ENCODE measurements at places on chromosomes 6 and 20. TPM values are rescaled to one million over a fixed set of nuclear protein-coding genes. Genes with fewer than 3 reads are reported as not detected.

GRCh38 chr20:58457083-58457695 is 58.0 kb downstream of the APCDD1L start:
- H3K36me3 ChIP-seq: no peaks in the 10 kb centered on the region
- peaks cover 26% of the 10 kb centered on the region for H3K4me1 ChIP-seq
- peak overlapping the region; percentile 78 for H3K27ac ChIP-seq
- no peaks in the 10 kb centered on the region for H3K27me3 ChIP-seq

DNA sequence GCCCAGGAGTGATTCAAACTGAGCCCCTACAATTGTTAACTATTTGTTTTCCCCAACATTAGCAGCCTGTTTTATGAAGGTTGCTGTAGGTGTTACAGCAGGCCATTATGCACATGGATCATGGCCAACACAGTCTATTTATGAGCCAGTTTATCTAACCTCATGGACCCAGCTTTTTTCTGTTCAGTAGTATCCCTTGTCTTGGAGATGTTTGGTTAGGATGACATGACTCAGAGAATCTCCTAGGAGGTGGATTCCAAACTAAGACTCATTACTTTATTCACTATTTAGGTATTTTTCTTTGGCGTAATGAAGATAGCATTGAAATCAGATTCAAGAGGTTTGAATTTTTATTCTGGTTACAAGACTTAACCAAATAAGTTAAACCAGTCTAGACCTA is 62.8 kb upstream of the TFB1M start:
- peak; percentile 97 for DNase-seq
- peaks cover 18% of the 10 kb centered on the region for H3K4me1 ChIP-seq
- peak overlapping the region; percentile 90 for H3K27ac ChIP-seq
- H3K27me3 ChIP-seq: no peaks in the 10 kb centered on the region
- no peaks in the 10 kb centered on the region for H3K36me3 ChIP-seq
- H3K4me3 ChIP-seq: no peak overlapping the region

The RIPPLY2 gene
- total RNA-seq: not detected

- no peak overlapping the region for H3K4me3 ChIP-seq
- H3K27ac ChIP-seq: no peak overlapping the region
- no peak for DNase-seq
- H3K4me1 ChIP-seq: no peaks in the 10 kb centered on the region
- H3K27me3 ChIP-seq: peaks cover 23% of the 10 kb centered on the region
- no peaks in the 10 kb centered on the region for H3K36me3 ChIP-seq
Measured at GRCh38 chr6:27565839-27566779, 93.2 kb upstream of the ZNF184 start.

GRCh38 chr20:60704147-60704546 is 547.9 kb upstream of the CDH4 start:
- no peak for DNase-seq
- H3K36me3 ChIP-seq: no peaks in the 10 kb centered on the region
- no peaks in the 10 kb centered on the region for H3K4me1 ChIP-seq
- H3K27me3 ChIP-seq: no peaks in the 10 kb centered on the region
- no peak overlapping the region for H3K27ac ChIP-seq

- DNase-seq: peak; percentile 84
- peaks cover 26% of the 10 kb centered on the region for H3K4me1 ChIP-seq
- H3K27ac ChIP-seq: peak overlapping the region; percentile 94
- H3K4me3 ChIP-seq: peak overlapping the region; percentile 21
- no peaks in the 10 kb centered on the region for H3K36me3 ChIP-seq
Measured at GRCh38 chr6:47483853-47484546, 6.4 kb downstream of the CD2AP start.

- DNase-seq: peak; percentile 100
- no peaks in the 10 kb centered on the region for H3K36me3 ChIP-seq
- H3K27ac ChIP-seq: peak within 1 kb of the TSS; percentile 60
- H3K27me3 ChIP-seq: no peaks in the 10 kb centered on the region
- H3K4me1 ChIP-seq: peaks cover 8% of the 10 kb centered on the region
Measured at GRCh38 chr6:45327956-45328522, at the start of gene RUNX2. TSS of gene RUNX2 (plus strand) at chr6:45328330. CDS start at chr6:45328727, 397 bp downstream.

DNA sequence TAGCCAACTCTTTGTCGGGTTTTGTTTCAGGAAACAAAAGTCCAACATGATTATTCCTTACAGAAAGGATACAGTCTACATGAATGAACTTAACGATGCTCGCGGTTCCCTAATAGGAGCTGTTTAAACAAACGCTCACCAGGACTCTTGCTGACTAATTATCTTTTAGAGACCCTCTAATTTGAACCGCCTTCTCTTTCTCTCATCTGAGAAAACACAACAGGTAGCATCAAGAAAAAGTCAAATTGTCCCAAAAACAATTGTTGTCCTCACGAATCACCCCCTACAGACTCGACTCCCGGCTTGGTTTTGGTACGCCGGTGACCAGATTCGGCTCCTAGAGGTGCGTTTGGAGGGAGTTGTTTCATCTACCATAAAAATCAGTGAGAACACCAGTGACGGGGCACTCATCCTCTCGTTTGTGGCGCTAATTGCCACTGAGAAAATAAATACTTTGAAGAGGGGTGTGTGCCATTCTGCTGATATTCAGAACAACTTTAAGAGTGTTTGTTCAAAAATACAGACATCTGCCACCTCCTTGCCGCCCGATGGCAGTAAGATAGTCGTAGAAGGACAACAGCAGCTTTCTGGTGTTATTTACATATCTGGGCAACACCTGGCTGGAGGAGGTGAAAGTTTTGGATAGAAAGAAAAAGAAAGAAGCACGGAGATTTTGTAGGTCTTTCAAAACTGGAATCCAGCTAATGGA is 1.1 kb upstream of the SIM1 start:
- H3K4me1 ChIP-seq: peaks cover 3% of the 10 kb centered on the region
- H3K36me3 ChIP-seq: no peaks in the 10 kb centered on the region
- H3K27me3 ChIP-seq: peaks cover 100% of the 10 kb centered on the region
- H3K27ac ChIP-seq: no peak overlapping the region
- no peak overlapping the region for H3K4me3 ChIP-seq
- no peak for DNase-seq

- no peak overlapping the region for H3K4me3 ChIP-seq
- no peak overlapping the region for H3K27ac ChIP-seq
- DNase-seq: no peak
- H3K4me1 ChIP-seq: no peaks in the 10 kb centered on the region
Measured at GRCh38 chr6:142322066-142322465, 20.3 kb downstream of the ADGRG6 start.

GRCh38 chr6:7650878-7651277 is 60.9 kb downstream of the SNRNP48 start:
- H3K27ac ChIP-seq: no peak overlapping the region
- no peak overlapping the region for H3K4me3 ChIP-seq
- DNase-seq: peak; percentile 55

The MOG gene
- total RNA-seq: not detected

The RING1 gene
- 31.1 TPM for total RNA-seq

DNA sequence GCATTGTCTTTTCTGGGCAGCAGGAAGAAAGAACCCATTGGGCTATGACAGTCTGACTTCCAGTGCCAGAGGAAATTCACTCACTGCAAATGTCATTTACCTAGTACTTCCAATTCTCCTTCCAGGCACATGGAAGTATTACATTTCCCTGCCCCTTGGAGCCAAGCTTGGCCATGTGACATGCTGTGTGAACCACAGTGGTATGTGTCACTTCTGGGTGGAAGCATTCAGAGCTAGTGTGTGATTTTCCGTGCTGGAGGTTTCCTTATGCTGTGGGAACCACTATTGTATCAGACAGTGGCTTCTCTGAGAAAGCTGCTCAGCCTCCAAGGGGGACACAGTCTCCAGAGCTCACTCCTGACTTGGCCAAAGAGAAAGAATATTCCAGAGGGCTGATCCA is 387.6 kb downstream of the CDC5L start:
- H3K4me3 ChIP-seq: no peak overlapping the region
- no peak for DNase-seq
- no peak overlapping the region for H3K27ac ChIP-seq

- no peak overlapping the region for H3K4me3 ChIP-seq
- H3K27ac ChIP-seq: no peak overlapping the region
- no peak for DNase-seq
- no peaks in the 10 kb centered on the region for H3K36me3 ChIP-seq
Measured at GRCh38 chr6:43861212-43861894, 91.3 kb downstream of the VEGFA start.

GRCh38 chr6:88290411-88290810 is 124.3 kb upstream of the CNR1 start:
- H3K27ac ChIP-seq: no peak overlapping the region
- no peak overlapping the region for H3K4me3 ChIP-seq

The SIM1 gene
- not detected for total RNA-seq

GRCh38 chr6:64160486-64160885 is 524.9 kb downstream of the PHF3 start:
- DNase-seq: no peak
- no peaks in the 10 kb centered on the region for H3K4me1 ChIP-seq
- no peaks in the 10 kb centered on the region for H3K27me3 ChIP-seq
- no peak overlapping the region for H3K27ac ChIP-seq

DNA sequence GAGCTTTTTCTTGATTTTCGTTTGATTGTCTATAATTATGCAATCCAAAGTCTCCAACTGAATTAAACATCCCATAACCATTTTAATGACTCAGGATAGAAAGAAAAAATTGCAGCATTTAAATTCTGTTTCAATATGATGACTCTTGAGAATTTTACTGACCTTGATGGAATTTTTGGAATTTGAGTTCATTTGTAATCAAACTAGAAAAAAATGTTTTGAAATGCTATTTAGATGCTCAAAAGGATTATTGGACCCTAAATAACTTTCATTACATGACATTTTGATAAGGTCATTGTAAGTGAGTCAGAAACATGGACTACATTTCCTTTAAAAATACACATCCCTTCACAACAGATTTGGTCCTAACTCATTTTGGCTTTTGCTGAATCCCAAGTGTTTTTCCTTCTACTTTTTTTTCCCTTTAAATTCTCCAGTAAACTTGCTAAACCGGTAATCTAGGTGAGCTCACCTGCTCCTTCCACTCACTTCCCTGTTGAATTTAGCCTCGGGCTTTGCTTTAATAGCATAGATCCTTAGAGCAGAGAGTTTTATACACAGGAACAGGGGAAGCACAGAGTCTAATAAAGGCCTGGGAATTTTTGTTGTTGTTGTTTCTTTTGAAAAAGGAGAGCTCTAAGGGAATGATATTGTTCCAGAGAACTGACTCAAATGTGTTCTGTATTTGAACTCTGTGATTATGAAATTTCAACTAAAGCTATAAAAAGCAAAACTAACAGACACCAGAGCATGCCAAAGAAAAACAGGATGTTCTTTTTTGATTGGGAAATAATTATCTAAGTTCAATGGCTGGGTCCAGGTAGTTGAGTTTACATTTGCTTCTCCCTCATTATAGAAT is 1088.2 kb upstream of the CITED2 start:
- no peaks in the 10 kb centered on the region for H3K36me3 ChIP-seq
- peak; percentile 36 for DNase-seq
- peaks cover 10% of the 10 kb centered on the region for H3K4me1 ChIP-seq
- H3K27me3 ChIP-seq: no peaks in the 10 kb centered on the region
- H3K27ac ChIP-seq: peak overlapping the region; percentile 57

GRCh38 chr6:155523821-155524651 is 68.4 kb upstream of the NOX3 start:
- H3K4me3 ChIP-seq: no peak overlapping the region
- DNase-seq: peak; percentile 88
- no peaks in the 10 kb centered on the region for H3K36me3 ChIP-seq
- no peaks in the 10 kb centered on the region for H3K27me3 ChIP-seq
- no peaks in the 10 kb centered on the region for H3K4me1 ChIP-seq

- H3K4me1 ChIP-seq: peaks cover 61% of the 10 kb centered on the region
- DNase-seq: peak; percentile 79
- H3K27ac ChIP-seq: peak overlapping the region; percentile 96
- H3K27me3 ChIP-seq: no peaks in the 10 kb centered on the region
- no peaks in the 10 kb centered on the region for H3K36me3 ChIP-seq
Measured at GRCh38 chr6:142845624-142846458, 99.1 kb downstream of the HIVEP2 start.

The AAR2 gene
- 20.9 TPM for total RNA-seq

DNA sequence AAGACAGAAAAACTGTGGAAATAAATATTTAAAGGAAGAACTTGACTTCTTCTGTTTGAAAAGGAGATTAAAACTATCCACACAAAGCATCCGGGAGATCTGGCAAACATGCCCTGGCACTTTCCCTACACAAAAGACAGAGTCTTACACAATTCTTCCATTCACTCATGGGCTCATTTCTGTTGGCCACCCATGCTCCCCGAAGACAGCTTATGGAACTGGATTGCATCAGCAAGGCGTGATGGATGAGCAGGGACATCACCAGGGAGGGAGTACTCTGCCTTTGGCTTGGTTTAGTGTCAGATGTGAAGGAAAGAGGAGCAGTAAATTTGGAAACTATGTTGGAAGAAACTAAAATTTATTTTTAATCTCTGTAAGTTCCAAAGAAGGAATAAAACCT is 379.3 kb downstream of the CD109 start:
- no peak overlapping the region for H3K4me3 ChIP-seq
- DNase-seq: no peak
- no peaks in the 10 kb centered on the region for H3K27me3 ChIP-seq
